ENCODE measurements at places on chromosomes 2 and 18. TPM values are rescaled to one million over a fixed set of nuclear protein-coding genes. Genes with fewer than 3 reads are reported as not detected.

The REG3G gene
- not detected for total RNA-seq

GRCh38 chr2:218047536-218048225 is 21.4 kb upstream of the RUFY4 start:
- DNase-seq = no peak

DNA sequence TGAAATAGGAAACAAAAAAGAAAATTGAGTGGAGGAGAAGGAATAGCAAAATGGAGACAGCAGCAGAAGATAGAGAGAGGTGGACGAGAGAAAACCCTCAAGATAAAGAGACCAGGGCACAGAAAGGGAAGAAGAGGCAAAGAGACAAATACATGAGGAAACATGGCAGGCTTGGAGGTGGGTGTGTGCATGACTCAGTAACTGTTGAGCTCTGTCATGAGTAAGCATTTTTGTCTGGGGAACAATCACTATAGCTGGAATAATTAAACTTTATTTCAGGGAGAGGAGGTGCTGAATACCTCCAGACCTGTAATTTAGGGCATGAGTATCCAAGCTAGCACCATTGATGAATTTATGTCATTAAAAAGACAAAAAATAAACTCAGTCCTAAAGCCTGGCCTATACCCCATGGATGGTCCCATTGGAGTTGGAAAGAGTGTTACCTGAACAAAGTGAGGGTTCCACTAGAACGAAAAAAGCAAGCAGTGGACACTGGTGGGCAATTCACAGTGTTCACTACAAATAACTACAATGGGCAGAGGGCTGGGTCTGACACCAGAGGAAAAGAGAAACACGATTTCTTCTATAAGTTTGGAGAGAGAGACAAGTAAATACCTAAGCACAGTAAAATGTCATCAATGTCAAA is 145.5 kb downstream of the ADCYAP1 start:
- no peak for DNase-seq

DNA sequence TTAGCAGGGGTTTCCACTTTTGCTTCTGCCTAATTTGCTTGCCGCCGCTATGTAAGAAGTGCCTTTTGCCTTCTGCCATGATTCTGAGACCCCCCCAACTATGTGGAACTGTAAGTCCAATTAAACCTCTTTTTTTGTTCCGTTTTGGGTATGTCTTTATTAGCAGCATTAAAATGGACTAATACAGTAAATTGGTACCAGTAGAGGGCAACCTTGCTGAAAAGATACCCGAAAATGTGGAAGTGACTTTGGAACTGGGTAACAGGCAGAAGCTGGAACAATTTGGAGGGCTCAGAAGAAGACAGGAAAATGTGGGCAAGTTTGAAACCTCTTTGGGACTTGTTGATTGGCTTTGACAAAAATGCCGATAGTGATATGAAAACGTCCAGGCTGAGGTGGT is 216.1 kb upstream of the FSIP2 start:
- no peak for DNase-seq

DNA sequence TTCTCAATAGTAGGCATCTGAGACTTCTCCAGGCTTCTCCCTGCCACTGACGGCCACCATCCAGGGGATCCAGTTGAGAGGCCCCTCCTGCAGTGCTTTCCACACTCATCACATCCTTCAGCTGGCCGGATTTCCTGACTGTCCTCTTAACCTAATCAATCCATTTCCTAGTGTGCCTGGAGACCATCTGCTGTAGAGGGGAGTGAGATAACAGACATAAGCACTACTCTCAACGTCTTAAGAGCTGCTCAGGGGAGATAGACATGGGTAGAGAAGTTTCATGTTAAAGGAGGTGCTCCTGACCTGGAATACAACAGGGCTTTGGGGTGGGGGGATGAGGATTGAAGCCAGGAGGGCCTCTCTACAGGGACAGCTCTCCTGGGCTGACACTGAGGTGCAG is 14.2 kb downstream of the SPR start:
- no peak for DNase-seq

The ANKRD30BL gene
- total RNA-seq = not detected

DNA sequence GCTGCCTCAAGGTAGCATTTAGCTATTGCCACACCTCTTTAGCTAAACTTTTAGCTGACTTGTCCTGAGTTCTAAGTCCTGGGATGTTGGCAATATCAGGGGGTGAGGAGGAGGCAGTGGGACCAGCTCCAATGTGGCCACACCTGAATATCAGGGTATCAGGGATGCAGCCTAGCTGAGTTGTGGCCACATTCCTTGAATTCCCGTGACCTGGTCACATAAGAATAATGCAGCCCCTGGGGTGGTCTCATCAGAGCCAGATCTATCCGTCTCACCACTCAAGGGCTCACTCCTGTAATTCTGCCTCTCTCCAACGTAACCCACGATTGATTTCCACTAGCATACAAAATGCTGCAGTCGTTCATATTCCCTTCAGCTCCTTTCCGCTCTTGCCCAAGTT is 11.6 kb upstream of the TAF1B start:
- no peak for DNase-seq

DNA sequence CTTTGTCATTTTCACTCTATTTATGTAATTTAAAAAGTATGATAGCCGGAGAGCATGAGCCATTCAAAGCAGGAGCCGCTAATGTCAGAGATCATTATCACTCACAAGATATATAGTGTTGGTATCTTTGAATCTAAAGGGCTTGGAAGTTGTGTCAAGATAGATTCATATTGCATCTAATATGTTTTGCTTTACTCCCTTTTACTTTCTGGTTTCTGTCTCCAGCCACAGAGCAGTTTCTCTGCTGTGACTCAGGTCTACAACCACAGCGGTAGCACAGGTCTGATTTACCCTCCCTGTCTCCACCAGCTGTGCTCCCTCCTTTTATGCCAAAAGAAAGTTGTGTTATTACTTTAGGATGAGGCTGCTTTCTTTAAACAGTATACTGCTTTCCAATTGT is 424.0 kb downstream of the ARHGAP15 start:
- DNase-seq = no peak

The ARHGAP25 gene
- total RNA-seq = 11.9 TPM

DNA sequence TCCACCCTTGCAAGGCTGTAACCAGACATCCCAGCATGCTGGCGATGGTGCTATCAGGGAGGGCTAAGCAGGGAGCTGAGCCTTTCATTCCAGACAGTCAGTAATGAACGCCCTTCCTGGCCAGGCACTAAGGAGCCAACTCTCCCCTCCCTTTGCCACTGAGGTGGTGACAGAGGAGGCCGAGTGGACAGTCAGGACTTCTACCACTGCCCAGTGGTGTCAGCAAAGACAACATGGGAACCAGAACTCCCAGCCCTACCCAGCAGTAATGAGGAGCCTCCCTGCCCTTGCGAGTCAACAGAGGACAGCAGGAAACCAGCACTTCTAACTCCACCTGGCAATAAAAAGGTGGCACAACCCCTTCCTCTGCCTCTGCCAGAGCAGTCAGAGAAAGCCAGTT is 68.6 kb downstream of the ZAP70 start:
- no peak for DNase-seq

The MC5R gene
- not detected for total RNA-seq

- no peak for DNase-seq
Observed at GRCh38 chr2:240388471-240389301, 46.8 kb upstream of the GPC1 start.

GRCh38 chr2:240208096-240208495 is 67.6 kb upstream of the OTOS start:
- no peak for DNase-seq

DNA sequence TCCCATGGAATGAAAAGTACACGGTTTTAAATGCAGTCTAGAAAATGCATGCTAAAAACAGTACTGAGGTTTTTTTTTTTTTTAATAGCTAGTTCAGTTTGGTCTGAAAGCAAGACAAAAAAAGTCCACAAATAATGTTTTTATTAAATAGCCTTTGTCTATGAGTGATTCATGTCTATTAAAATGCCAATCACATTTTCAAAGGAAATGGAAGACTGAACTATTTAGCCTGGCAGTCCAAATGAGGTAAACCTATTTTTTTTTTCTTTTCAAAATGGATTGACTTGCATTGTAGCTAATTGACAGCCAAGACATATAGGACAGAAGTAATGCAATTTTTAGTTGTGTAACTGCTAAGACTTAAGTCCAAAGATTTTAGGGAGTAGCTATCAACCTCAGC is 90.3 kb downstream of the LRP1B start:
- no peak for DNase-seq

The IL36G gene
- total RNA-seq = not detected

- no peak for DNase-seq
Observed at GRCh38 chr2:4135765-4136164, 432.4 kb downstream of the DCDC2C start.

The CKAP2L gene
- total RNA-seq = 3.1 TPM

DNA sequence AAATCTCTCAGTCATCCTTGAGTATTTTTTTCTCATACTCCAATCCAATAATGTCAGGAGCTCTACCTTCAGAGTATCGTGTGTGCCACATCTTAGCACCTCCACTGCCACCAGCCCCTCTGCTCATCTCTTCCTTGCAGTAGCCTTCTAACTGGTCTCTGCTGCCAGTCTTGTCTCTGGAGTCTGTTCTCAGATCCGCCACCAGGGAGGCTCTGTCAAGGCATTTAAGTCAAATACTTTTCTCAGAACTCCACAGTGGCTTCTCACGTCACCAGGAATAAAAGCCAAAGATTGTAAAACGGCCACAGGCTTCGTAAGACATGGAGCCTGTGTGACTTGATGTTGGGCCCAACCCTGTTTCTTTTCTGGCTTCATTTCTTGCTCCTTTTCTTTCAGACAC is 7.1 kb downstream of the UNC50 start:
- no peak for DNase-seq

DNA sequence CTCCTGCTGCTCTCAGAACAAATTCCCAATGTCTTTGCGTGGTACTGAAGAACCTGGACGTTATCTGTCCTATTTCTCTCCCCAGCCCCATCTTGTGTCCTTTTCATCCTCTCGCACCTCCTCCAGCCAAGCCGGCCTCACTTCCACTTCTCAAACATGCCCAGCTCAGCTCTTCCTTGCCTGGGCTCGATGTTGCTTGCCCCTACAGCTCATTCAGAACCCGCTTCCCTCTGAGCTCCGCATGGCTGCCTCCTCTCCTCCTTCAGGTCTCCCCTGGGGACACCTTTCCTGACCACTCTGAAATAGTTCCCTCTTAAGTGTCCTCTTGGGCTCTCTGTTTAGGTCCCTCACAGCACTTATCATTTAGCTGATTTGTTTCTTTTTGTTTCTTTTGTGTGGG is 6.7 kb upstream of the SMARCAL1 start:
- DNase-seq = no peak

DNA sequence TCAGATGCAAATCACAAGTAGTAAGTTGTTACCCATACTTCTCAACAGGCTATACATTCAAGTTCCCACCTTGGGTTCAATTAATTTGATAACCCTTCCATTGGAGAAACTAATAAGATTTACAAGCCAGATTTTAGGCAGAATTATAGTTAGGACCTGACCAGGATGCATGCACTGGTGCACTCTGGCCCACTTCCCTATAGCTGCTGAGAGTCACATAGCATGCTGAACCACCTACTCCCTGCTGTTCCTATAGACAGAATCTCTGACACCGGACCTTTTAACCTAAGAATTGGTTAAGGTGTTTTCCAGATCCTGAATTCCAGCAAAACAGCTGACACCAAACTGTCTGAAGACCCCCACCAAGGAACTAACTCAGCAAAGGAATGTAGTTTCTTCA is 26.2 kb downstream of the FAM210A start:
- no peak for DNase-seq

The SH3RF3 gene
- total RNA-seq = 8.9 TPM

GRCh38 chr2:132715386-132716351 is 45.7 kb upstream of the LYPD1 start:
- no peak for DNase-seq

DNA sequence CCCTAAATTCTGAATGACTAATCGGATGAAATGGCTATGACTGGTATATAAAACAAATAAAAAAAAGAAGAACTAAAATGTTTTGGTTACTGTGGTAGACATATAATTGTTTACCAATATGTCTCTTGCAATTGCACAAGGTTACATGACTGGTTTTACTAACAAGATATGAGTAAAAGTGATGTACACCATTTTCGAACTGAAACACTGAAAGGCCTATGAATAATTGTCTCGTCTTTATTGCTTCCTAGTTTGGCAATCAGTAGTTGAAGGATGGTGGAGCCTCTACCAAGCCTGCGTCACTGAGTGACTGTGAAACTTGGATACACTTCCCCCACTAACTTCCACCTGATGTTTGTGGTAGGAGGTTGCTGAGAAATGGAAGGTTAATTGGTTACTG is 16.5 kb downstream of the CDH19 start:
- no peak for DNase-seq

DNA sequence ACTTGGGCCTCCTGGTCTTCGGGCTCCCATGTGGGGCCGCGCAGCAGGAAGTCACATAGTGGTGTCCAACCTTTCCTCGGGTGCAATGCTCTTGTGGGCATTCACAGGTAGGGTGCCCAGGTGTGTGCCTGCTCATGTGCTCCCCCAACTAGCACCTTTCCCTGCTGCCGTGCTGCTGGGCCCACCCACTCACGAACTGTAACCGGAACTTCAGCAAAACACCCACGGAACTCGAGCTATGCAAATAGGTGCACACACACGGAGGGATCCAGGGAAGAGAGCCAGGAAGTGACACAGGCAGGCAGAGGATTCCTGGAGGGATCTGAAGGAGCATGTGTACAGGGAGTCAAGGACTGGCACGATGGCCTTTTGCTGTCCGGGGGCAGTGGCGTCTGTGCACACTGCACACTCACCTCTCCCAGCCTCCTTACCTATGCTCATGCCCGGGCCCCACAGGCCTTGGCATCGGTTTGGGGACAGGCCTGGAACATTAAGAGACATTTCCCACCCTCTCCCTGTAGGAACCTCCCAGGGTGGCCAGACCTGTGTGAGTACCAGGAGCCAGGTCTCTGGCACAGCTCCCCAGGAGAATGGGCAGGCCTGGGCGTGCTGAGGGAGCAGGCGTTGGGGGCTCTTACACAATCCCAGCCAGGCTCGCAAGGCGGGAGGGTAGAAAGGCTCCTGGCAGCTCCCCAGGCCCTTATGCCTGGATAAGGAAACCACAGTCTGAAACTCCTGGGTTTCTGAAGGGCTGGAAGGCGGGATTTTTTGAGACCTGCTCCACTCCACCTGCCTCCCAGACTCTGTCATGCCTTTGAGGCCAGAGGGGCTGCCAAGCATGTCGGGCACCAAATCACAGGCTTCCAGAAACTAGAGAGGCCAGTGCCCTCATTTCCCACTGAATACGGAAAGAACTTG is 6.6 kb upstream of the PTMA start:
- DNase-seq = no peak

The WDR43 gene
- 35.9 TPM for total RNA-seq

GRCh38 chr2:99971326-99971900 is 171.0 kb downstream of the AFF3 start:
- DNase-seq = no peak

GRCh38 chr2:174331595-174332216 is 3.0 kb upstream of the SP9 start:
- no peak for DNase-seq

The CCL20 gene
- 0.89 TPM for total RNA-seq

The IL36A gene
- total RNA-seq = not detected

DNA sequence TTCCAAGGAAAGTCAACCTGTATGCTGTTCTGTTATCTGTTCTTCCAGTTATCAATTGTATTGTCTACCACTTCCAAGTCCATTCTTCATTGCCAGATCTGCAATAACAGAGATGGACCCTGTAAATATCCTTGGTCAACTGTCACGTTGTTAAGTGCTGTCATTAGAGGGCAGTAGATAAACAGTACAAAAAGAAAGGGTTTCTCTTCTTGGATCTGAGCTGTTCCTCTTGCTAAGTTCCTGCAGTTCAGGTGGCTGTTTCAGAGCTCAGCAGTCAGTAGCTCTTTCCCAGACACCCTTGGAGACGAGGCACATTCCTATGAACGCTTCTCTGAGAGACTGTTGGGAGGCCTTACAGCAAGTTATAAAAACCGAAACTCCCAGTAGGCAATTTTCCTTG is 957.1 kb upstream of the CHAC2 start:
- DNase-seq = no peak

Data from dermis microvascular lymphatic vessel endothelial cell (primary cell).